Stimulated activated CD4-positive, alpha-beta T cell treated with anti-CD3 and anti-CD28 coated beads, Interleukin-12 subunit alpha, Interleukin-12 subunit beta, amount 100 ng/mL, for 4 hours (primary cell): ENCODE measurements at places on chromosomes 5 and 9.

- DNase-seq: no peak
Observed at GRCh38 chr5:171388816-171389168, 1.1 kb downstream of the NPM1 start.

DNA sequence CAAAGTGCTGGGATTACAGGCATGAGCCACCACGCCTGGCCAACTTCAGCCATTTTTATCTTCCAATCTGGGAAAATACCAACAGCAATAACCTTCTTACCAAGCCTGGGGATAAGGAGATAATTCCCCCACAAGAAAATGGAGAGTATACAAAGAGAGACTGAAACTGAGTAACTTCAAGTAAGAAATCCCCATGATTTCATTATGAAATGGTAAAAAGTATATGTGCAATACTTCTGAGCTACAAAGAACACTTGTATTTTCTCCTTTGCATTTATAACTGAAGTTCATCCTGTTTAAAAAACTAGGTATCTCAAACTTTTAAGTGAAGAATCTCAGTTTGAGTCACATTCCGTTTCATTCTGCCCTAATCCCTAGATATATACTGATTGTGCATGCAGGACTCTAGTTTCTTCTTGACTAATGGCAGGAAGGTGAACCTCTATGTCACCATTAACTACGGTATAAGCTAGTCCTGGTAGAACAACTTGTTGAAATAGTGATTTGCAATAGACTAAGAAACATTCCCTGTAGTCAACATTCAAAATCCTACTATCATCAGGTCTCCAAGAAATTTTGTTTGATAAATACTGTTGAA lies 2071.4 kb downstream of the MAT2B start:
- DNase-seq: no peak

GRCh38 chr9:77710316-77710715 lies 62.2 kb upstream of the GNA14 start:
- no peak for DNase-seq

DNA sequence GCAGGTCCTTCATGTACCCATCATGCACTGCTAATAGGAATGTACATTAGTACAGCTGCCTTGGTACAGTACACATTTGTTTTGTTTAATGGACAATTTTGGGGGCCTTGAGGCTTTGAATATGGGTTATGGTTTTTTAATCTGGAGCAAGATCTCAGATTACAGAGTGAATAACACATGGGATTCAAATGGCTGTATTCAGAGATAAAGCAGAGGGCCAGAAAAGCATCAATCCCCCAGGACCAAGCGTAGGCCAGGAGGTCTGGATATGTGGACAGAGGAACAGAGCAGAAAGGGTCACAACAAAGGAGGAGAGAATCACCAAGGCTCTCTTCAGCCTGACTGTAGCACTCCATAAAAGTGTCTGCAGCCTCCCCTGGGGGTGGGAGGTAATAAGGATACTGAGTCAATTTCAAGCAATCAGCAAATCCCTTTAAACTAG lies 47.7 kb upstream of the STK32A start:
- no peak for DNase-seq

- no peak for DNase-seq
Observed at GRCh38 chr5:177483994-177484901, 10.8 kb upstream of the DBN1 start.

GRCh38 chr5:81172710-81173109 lies 60.4 kb upstream of the CKMT2 start:
- DNase-seq: no peak

DNA sequence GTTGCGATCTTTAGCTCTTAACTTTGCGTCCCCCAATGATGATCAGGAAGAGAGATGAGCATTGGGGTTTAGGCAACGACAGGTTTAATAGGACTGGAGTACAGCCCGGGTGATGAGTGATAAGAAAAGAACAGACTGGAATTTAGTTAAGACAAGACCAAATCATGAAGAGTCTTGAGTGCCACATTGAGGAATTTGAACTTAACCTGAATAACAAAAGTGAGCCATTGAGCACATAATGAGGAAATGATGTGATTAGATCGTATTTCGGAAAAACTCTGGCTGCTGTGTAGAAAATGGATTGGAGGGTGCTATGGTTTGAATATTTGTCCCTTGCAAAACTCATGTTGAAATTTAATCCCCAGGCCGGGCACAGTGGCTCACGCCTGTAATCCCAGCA lies 83.2 kb upstream of the MELK start:
- DNase-seq: no peak

- no peak for DNase-seq
Observed at GRCh38 chr5:66818935-66819328, 222.7 kb downstream of the MAST4 start.

DNA sequence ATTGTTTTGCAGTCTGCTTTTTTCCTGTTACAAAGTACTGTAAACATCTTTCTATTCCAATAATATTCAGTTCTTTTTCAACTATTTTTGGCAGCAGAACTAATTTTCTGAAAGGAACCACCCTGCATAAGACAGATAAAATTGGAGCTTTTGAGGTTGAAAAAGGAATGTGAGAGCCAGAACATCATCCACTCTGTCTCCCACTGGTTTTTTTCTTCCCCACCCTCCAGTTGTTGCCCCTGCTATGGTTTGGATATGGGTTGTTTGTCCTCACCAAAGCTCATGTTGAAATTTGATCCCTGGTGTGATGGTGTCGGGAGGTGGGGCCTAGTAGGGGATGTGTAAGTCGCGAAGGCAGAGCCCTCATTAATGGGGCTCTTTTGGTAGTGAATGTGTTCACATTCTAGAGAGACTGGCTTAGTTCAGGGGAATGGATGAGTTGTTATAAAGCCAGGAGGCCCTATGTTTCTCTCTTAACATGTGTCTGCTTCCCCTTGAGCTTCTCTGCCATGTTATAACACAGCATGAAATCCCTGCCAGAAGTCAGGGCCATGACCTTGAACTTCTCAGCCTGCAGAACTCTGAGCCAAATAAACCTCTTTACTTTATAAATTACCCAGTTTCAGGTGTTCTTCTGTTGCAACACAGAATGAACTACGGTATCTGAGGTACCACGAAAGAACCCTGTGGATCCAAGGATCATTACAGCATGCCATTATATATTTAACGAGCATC lies 34.8 kb upstream of the MAST4 start:
- no peak for DNase-seq

DNA sequence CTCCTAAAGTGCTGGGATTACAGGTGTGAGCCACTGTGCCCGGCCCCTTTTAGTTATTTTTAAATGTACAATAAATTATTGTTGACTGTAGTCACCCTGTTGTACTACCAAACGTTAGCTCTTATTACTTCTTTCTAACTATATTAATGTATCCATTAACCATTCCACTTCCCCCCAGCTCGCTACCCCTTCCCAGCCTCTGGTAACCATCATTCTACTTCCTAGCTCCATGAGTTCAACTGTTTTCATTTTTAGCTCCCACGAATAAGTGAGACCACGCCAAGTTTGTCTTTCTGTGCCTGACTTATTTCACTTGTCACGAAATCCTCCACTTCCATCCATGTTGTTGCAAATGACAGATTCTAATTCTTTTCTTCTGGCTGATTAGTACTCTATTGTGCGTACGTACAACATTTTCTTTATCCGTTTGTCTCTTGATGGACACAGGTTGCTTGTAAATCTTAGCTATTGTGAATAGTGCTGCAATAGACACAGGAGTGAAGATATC lies 6.5 kb downstream of the LURAP1L start:
- DNase-seq: no peak

- no peak for DNase-seq
Observed at GRCh38 chr5:19297934-19298333, 690.1 kb downstream of the CDH18 start.

DNA sequence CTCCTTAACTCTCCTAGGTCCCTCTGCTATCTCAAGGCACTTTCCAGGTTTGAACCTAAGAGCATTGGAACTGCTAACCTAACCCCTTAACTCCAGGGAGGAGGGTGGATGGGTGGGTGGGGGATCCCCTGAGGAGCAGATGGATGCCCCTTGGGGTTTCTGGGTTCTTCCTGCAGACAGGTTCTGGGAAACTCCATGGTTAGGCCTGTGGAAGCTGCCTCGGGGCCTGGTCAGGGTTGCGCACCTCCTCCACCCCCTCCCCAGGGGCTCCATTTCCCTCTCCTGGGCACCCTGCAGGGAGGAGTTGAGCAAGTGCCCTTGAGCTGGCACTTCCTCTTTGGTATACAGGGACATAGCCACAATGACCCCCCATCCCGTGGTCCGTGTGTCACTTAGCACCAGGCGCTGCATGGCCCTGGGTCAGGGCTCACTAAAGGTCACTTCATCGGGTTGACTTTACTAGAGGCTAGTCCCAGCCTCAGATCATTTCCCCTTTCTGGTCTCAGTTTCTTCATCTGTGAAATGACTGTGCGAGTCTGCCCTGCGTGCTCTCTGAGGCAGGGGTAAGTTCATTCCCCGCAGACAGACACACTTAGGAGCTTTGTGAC lies 16.0 kb downstream of the CXXC5 start:
- no peak for DNase-seq

DNA sequence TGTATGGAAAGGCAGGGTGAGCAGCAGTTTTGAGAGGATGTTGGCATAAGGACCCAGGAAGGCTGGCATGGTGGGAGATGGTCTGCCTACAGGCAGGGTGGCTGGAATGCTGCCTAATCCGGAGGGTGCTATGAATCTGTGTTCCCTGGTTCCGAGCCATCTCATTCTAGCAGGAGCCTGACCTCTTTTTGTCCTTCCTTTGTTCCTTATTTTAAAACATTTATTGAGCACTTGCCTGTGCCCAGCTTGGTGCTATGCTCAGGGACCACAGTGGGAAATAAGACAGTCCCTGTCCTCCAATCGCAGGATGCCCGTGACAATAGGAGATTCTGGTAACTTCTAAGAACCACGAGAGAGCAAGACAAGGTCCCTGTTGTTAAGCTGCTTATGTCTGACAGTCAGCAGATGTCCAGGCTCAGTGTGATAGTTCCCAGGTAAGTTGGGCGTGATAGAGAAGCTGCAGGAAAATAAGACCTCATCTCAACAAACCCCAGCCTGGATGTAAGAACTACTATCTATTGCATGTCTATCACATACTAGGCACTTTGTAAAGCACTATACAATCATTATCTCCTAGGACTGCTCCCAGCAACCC lies 9.1 kb upstream of the ZBTB34 start:
- no peak for DNase-seq

GRCh38 chr9:96554326-96554725 lies 65.3 kb downstream of the CDC14B start:
- DNase-seq: no peak

DNA sequence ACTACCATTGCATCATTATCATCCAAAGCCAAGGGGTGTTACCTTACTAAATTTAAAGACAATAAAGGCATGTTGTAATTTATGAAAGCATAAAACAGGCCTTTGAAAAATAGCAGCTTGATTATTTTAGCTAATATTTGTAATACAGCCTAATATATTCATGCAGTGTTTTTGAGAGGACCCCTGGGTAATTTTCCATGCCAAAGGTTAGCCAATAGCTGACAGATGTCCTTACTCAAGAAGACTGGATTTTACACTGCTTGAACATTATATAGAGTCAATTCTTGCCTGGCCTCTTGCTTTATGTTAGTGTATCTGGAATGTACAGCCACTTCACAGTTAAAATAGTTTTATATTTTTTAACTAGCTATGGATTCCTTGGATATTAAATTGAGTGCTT lies 337.8 kb upstream of the PAPPA start:
- no peak for DNase-seq

DNA sequence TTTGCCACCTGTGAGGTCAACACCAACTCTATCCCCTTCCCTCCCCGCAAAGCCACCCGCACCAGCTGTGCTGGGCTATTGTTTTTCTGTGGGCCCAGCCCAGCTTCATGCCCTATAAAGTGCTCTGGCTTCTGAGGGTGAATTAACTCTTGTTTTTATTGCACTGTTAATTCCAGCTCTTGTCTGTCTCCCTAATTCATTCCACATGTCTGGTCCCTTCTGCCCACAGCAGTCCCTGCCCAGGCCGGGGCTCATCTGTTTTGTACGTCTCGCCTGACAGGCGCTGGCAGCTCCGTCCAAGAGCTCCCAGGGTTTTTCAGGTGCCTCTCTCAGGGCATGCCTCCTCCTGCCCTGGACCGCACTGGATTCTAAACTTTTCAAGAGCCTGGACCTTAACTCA lies 118.9 kb downstream of the PDZD2 start:
- DNase-seq: no peak

DNA sequence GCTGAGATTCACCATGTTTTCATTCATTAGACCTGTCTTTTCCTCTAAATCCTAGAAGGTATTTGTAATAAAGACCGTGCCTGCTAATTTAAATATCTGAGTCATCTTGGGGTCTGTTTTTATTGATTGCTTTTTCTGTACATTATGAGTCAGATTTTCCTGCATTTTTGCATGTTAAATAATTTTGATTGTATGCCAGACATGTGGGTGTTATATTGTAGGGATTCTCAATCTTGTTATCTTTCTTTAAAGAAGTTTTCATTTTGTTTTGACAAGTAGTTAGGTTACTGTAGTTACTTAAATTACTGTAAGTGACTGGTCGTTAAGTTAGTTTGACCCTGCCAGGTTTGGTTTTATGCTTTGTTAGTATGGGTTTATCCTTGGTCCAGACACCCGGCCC lies 35.1 kb downstream of the EXOSC2 start:
- no peak for DNase-seq

DNA sequence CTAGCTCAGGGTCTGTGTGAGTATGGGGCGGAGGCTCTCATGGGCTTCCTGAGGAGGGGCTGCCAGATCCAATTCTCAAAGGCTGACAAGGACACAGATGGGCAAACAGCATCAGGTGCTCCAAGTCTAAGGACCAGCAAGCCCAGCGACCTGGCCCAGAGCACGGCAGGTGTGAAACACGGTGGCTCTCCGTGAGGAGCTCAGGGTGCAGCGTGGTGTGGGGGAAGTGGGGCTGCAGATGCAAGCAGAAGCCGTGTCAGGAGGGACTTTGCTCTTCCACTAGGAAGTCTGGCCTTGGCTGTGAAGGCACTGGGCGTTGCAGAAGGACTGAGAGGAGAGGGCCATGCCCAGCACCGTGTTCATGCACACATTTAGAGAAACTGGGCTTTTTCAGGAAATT lies 420.0 kb downstream of the GADD45G start:
- no peak for DNase-seq

DNA sequence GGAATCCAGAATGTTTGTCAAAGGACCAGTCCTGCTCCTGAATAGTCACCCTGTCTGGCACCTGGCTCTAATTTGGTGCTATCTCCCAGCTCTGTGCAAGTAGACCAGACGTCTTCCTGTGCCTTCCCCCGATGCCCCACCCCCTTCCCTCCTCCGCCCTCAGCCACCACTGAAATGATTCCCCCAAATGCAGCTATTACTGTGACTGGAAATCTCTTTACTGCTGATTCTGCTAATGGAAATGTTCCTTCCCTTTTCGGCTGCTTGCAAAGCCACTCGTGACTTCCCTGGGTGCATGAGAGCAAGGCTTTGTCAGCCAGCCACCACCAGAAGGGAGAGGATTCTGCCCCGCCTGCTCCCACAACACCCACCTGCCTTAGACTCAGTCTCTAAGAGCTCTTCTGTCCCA lies 11.4 kb downstream of the ASTN2 start:
- no peak for DNase-seq

DNA sequence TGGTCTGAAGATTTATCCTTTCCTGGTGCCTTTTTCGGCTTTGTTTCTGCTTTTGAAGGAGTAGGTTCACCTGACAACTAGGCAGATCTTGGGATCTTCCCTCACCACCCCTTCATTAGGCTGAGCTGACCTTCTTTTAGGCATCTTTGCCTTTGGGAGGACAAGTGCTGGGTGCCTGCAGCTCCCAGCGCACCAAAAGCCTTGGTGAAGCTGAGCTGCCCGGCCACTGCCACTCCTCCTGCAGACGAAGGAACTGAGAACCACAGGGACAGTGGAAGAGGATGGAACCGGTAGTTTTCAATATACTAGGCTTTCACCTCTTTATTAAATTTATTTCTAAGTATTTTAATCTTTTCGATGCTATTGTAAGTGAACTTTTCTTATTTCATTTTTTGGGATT lies 16.8 kb upstream of the MARCOL start:
- no peak for DNase-seq
